ENCODE measurements at places on chromosomes 13 and 19. TPM values are rescaled to one million over a fixed set of nuclear protein-coding genes. Genes with fewer than 3 reads are reported as not detected.

DNA sequence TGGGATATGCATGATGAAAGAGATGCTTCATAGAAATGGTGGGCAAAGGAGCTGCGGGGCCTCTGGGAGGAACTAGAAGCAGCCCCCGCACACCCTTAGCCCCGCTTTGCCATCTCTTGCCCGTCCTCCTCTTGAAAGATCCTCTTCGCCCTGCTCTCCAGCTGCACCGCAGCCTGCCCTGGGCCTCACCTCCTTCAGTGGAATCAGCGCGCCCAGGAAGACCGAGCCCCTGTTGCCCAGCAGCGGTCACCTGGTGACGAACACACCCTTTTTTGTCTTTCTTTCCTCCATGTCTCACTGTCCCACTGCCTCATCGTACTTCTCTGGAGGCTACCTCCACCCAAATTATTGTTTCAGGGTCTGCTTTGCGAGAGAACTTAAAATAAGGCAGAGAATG lies 807.6 kb downstream of the UQCRFS1 start:
- H3K27ac ChIP-seq: no peak overlapping the region
- no peaks in the 10 kb centered on the region for H3K27me3 ChIP-seq
- no peak overlapping the region for H3K4me3 ChIP-seq
- H3K4me1 ChIP-seq: no peaks in the 10 kb centered on the region

The C1QTNF9B gene
- polyA plus RNA-seq: not detected

- no peaks in the 10 kb centered on the region for H3K4me1 ChIP-seq
- no peak for DNase-seq
- H3K27me3 ChIP-seq: peaks cover 7% of the 10 kb centered on the region
- H3K4me3 ChIP-seq: no peak overlapping the region
- no peak overlapping the region for H3K27ac ChIP-seq
Measured at GRCh38 chr13:42847891-42848663, 66.7 kb downstream of the FAM216B start.

GRCh38 chr19:1917926-1918325 lies 12.7 kb downstream of the ADAT3 start:
- H3K27me3 ChIP-seq: no peaks in the 10 kb centered on the region
- DNase-seq: no peak
- H3K27ac ChIP-seq: no peak overlapping the region
- H3K4me1 ChIP-seq: no peaks in the 10 kb centered on the region
- no peaks in the 10 kb centered on the region for H3K36me3 ChIP-seq

DNA sequence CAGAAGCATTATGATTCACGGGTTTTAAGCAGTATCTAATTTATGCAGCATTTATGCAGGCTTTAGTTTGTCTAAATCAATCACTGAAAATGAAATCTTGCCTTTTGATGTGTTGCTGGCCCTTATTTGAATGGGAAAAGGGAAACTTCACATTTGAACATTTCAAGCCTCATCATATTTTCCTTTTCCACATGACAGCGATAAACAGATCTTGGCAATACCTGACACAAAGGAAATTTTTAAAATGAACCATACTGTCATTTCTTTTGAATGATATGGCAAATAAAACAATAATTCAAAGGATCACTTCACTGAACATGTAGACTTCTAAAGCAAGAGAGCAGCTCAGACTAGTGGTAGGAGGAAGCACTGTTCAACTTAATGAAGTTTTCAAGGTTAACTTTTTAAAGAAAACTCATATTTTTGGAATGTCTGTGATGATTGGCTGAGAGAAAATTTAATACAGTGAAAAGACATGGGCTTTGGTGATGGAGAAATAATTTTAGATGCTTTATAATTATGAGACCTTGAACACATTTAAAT lies 198.1 kb downstream of the OXGR1 start:
- H3K27ac ChIP-seq: no peak overlapping the region
- H3K4me1 ChIP-seq: no peaks in the 10 kb centered on the region
- H3K36me3 ChIP-seq: no peaks in the 10 kb centered on the region
- no peaks in the 10 kb centered on the region for H3K27me3 ChIP-seq
- DNase-seq: no peak

DNA sequence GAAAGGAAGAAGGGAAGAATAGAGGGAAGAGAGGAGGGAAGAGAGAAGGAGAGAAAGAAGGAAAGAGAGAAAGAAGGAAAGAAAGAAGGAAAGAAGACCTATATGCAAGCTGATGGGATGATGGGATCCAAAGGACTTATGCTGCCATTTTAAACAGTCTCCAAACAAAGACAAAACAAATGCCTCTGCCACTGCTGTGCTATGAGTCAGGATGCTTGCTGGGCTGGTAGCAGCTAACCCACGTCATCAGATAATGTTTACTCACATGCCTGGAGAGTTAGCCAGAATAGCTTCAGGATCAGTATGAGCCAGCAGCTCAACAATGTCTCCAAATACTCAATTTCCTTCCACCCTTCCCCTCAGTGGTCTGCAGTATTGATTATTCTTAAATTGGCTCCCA lies 12.0 kb upstream of the ZNF274 start:
- no peaks in the 10 kb centered on the region for H3K4me1 ChIP-seq
- H3K27me3 ChIP-seq: no peaks in the 10 kb centered on the region
- no peaks in the 10 kb centered on the region for H3K36me3 ChIP-seq
- H3K27ac ChIP-seq: no peak overlapping the region
- H3K4me3 ChIP-seq: no peak overlapping the region

GRCh38 chr13:21208652-21209154 lies 32.2 kb downstream of the MRPL57 start:
- H3K27ac ChIP-seq: no peak overlapping the region
- no peak for DNase-seq
- peaks cover 7% of the 10 kb centered on the region for H3K27me3 ChIP-seq

DNA sequence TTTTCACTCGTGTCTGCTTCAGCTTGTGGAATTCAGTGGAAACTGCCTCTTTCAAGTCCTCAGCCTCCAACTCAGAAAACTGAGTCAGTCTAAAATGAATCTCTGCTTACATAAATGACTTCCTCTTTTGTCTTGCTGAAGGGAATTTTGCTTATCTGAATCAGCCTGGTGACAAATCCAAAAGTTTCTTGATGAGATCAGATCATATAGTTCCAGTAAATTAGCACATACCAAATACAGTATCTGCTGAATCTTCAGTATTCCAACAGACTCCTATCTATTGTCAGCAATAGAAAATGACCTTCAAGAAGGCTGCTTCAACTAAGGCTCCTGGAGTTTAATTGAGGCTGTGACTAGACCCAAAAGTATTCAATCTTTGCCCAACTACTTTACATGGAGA lies 290.0 kb downstream of the MZT1 start:
- H3K4me1 ChIP-seq: no peaks in the 10 kb centered on the region
- H3K4me3 ChIP-seq: no peak overlapping the region
- DNase-seq: no peak
- no peaks in the 10 kb centered on the region for H3K36me3 ChIP-seq
- H3K27me3 ChIP-seq: no peaks in the 10 kb centered on the region

DNA sequence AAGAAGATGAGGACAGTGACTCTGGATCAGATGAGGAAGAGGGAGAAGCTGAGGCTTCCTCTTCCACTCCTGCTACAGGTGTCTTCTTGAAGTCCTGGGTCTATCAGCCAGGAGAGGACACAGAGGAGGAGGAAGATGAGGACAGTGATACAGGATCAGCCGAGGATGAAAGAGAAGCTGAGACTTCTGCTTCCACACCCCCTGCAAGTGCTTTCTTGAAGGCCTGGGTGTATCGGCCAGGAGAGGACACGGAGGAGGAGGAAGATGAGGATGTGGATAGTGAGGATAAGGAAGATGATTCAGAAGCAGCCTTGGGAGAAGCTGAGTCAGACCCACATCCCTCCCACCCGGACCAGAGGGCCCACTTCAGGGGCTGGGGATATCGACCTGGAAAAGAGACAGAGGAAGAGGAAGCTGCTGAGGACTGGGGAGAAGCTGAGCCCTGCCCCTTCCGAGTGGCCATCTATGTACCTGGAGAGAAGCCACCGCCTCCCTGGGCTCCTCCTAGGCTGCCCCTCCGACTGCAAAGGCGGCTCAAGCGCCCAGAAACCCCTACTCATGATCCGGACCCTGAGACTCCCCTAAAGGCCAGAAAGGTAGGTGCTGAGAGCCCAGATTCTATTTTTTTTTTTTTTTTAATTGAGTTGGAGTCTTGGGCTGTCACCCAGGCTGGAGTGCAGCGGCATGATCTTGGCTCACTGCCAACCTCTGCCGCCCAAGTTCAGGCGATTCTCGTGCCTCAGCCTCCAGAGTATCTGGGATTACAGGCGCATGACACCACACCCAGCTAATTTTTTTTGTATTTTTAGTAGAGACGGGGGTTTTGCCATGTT lies 2.3 kb downstream of the PPP1R15A start:
- H3K4me1 ChIP-seq: peaks cover 42% of the 10 kb centered on the region
- peak; percentile 22 for DNase-seq
- H3K27ac ChIP-seq: peak overlapping the region; percentile 100
- H3K27me3 ChIP-seq: no peaks in the 10 kb centered on the region
- peaks cover 26% of the 10 kb centered on the region for H3K36me3 ChIP-seq
- peak overlapping the region; percentile 100 for H3K4me3 ChIP-seq

The FCGBP gene
- polyA plus RNA-seq: 0.27 TPM

DNA sequence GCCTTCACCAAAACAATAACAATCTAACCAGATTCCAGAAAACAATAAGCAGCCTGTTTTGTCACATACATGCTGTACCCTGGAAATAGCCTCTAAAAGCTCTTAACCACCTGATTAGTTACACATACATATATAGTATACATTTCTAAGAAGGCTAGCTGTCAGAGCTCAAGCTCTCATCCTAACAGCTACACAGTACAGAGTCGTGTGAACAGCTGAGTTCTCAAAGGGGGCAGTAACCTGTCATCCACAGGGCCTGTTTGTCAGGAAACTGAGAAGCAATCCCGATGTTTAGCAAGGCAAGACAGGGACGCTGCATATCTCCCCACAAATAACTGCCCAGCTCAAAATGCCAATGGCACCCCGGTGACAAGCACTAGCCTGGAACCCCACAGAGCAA lies 56.9 kb downstream of the STK24 start:
- no peak overlapping the region for H3K4me3 ChIP-seq
- peaks cover 2% of the 10 kb centered on the region for H3K36me3 ChIP-seq
- H3K27me3 ChIP-seq: no peaks in the 10 kb centered on the region
- no peak for DNase-seq

GRCh38 chr13:94553766-94554165 lies 42.2 kb downstream of the TGDS start:
- H3K36me3 ChIP-seq: no peaks in the 10 kb centered on the region
- no peaks in the 10 kb centered on the region for H3K27me3 ChIP-seq
- no peak overlapping the region for H3K27ac ChIP-seq
- H3K4me1 ChIP-seq: peaks cover 9% of the 10 kb centered on the region
